CD8-positive, alpha-beta T cell (primary cell): ENCODE measurements at places on chromosomes 11 and 22. TPM values are rescaled to one million over a fixed set of nuclear protein-coding genes. Genes with fewer than 3 reads are reported as not detected.

KCNJ5 gene
- not detected for total RNA-seq

VWA5A gene
- total RNA-seq: 1.6 TPM

SMTNL1 gene
- total RNA-seq: not detected

NPTXR gene
- total RNA-seq: 3.7 TPM

CRYBB2 gene
- not detected for total RNA-seq

TCN2 gene
- not detected for total RNA-seq

TTC17 gene
- total RNA-seq: 84.0 TPM

C1QTNF4 gene
- total RNA-seq: not detected

ZFTA gene
- 3.2 TPM for total RNA-seq
